Skin of body (tissue), 3 donors: ENCODE measurements at places on chromosomes 1 and 21.

GRCh38 chr21:44727757-44728156 is 16.4 kb upstream of the TSPEAR start:
- DNase-seq: no peak

- DNase-seq: no peak
Measured at GRCh38 chr1:94600556-94600955, 59.0 kb upstream of the F3 start.

GRCh38 chr1:109279615-109280278 is 3.2 kb downstream of the PSRC1 start:
- DNase-seq: no peak

GRCh38 chr1:155210314-155211104 is 2.0 kb downstream of the MTX1 start:
- no peak for DNase-seq

DNA sequence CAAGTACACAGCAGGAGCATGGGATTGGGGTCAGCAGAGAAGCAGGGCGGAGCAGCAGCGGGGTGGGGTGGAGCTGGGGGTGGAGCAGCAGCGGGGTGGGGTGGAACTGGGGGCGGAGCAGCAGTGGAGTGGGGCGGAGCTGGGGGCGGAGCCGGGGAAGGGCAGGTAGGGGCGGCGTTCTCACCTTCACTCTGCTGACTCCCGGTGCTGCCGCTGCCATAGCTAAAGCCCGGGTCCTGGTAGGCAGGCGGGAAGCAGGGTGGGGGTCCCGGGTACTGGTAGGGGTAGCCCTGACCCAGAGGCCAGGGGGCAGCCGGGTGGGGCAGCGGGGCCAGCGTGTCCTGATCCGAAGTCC is 6.7 kb downstream of the TAS1R3 start:
- no peak for DNase-seq

GRCh38 chr1:77874804-77875445 is 13.5 kb upstream of the NEXN start:
- no peak for DNase-seq

DNA sequence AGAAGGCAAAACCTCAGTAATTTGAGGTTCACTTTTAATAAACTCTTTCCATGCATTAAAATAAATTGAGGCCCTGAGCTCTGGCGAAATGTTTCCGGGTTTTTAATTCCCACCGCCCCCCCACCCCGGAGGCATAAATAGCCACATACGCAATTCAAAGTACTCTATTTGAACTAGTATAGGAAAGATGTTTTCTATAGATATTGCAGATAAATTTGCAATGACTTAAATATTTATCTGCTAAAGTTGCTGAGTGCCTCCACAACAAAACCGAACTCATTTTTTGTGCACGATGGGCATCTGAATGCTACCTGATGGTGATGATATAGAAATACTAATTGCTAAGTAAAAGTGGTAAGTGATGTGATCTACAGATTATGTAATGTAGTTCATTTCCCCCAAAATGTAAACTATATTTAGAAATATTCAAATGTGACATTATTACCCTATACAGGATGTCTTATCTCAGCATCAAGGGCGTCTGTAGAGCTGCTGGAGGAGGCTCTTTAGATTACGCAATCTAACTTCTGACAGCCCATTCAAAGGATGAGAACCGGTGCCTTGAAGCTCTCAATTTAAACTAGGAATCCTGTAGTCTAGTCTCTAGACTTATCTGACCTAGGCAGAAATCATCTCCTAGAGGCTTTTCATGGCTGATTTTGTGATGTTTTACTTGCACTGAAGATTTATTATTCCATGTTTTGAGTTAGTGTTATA is 8.5 kb downstream of the IRF2BP2 start:
- peak; percentile 40 for DNase-seq

DNA sequence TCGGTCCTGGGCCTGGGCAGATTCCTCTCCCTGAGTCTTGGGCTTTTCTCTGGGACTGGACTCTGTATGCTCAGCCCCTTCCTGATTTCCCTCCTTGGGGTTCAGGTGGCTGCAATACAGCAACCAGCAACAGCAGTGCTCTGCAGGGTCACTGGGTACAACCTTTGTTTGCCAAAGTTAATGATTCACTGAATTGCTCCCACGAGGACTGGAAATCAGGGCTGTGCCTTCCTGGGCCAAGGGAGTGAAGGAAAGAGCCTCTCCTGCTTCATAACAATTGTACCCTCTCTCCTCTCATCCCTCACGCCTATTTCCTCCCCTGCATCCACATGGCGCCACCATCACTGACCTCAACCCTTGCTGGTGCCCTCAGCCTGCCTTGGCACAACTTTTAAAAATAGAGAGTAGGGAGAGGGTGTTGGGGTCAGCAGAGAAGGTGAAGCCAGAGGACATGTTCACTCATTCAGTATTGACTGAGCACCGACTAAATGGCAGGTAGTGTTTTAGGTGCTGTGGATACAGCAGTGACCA is 52.8 kb upstream of the GOLT1A start:
- no peak for DNase-seq

DNA sequence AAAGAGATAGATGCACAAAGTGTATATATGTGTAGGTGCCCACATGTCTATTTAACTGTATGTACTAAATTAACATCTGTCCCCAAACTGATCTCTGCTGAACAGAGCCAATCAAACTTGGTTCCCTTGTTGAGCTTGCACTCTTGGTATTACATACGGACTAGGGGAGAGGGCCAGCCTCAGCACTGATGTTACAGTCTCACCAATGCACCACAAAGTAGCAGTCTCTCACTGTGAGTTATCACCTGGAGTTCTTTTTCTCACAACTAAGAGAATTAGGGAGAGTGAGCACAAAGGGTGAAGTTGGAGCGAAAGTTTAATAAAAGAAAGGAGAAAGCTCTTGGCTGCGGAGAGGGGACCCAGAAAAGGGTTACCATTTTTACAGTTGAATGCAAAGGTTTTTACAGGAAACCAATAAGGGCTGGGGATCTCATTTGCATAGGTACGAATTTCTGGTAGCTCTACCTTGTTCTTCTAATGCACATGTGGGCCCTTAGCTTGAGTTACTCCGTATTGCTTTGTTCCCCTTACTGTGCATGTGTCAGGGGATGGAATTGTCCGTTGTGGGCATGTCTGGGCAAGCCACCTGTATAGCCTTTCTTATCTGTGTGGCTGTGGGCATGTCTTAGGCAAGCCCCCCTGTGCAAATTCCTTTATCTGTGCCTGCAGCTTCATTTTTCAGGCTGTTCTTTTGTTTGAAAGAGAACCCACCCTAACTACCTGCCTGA is 13.3 kb upstream of the CHI3L2 start:
- DNase-seq: no peak

GRCh38 chr1:181191494-181192040 is 103.1 kb downstream of the IER5 start:
- DNase-seq: peak; percentile 8

- DNase-seq: no peak
Measured at GRCh38 chr1:67838180-67838910, 5.1 kb upstream of the GNG12 start.

GRCh38 chr1:9689011-9689706 is 37.6 kb downstream of the PIK3CD start:
- DNase-seq: no peak

GRCh38 chr1:6329396-6329795 is 64.2 kb downstream of the ACOT7 start:
- DNase-seq: peak; percentile 36

GRCh38 chr1:212531796-212532195 is 76.8 kb upstream of the ATF3 start:
- peak; percentile 28 for DNase-seq
